Testis (tissue), 5 donors: ENCODE measurements at places on chromosomes 4 and X.
A peak's percentile ranks its signal among the peaks of the same experiment; 100 is the strongest.

DNA sequence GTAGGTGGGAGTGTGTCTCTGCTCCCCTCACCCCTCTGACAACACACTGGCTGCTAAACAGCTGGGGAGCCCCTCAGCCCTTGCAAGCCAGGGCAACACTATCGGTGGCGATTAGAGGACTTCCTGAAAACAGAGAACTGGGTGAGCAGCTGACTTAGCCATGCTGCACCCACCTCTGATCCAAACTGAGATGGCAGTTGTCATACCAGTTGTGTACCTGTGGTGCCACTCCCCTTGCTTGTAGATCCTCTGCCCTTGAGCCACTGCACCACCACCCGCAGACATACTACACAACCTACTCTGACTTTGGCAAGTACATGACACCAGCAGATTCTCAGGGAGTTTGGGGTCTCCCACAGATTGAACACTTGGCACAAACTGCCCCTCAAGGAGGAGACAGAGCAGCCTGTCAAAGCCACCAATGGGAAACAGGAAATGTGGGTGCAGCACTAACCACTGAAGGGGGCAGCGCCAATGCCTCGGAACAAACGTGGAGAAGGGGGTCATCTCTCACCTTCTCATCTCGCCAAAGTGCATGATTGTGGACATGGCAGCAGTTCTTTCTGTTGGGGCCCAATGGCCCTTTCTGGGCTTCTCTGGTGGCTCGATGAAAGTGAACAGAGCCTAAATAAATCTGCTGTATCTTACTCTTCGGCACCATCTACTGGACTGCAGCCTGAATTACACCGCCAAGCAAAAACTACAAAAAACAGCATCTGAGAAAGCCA lies 119.8 kb downstream of the NEK1 start:
- peak; percentile 29 for DNase-seq

DNA sequence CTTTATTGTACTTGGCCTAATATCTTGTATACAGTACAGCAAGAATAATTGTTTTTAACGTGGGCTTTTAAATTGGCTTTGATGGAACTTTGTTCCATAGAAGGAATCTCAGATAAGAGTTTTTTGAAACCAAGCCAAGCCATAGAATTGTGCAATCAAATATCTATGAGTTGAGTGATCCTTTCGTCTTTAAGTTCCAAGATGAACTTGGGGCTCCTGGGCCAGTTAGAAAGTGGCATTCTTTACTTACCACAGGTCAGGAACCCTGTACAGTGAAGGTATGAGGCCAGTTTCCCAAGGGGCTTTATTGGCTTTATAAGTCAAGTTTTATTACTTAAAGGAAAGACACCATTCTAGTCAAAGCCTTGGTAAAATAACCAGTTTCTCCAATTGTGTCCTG lies 2104.2 kb downstream of the PCDH7 start:
- no peak for DNase-seq

DNA sequence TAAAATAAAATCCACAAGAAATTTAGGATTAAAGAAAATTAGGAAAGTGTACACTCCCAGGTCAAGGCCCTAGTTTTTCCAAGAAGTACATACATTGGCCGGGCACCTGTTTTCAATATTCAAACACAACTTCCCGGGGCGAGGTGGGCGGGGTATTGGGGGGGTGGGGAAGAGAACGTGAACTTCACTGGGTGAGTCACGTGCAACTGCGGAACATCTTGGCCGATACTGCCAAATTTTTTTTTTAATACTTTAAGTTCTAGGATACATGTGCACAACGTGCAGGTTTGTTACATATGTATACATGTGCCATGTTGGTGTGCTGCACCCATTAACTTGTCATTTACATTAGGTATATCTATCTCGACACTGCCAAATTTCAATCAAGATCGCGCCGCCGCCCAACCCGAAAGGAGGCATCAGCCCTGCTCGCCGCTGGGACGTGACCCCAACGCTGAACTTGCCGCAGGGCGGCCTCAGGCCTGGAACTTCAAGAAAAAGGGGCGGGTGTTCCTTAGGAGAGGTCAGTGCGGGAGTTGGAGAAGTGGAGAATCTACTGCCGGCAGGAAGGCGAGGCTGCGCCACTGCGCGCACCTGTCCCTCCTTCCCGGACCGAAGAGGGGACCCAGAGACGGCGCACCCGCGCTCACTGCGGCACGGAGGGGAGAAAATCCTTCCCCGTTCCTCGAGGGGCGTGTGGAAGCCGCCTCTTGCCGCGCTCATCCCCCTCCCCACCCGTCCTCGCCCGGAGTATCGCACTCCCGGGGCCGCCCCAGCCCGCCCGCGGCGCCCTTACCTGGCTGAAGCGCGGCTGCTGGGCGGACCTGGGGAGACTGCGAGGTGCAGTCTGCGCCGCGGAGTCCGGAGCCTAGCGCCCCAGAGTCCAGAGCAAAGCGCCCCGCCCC lies at the start of gene TEC:
Gene TEC (minus strand): TSS at position 883 of the 905 bp plus-strand sequence. CDS start 41,224 bp downstream, outside the sequence.
- DNase-seq: peak; percentile 54

- no peak for DNase-seq
Observed at GRCh38 chr4:7186516-7187167, 5.7 kb upstream of the SORCS2 start.

GRCh38 chr4:161892951-161893350 lies 270.8 kb downstream of the FSTL5 start:
- DNase-seq: no peak

- peak; percentile 19 for DNase-seq
Observed at GRCh38 chr4:20253735-20254409, 2.2 kb downstream of the SLIT2 start.

GRCh38 chr4:32042486-32043247 lies 1322.5 kb downstream of the PCDH7 start:
- no peak for DNase-seq

- no peak for DNase-seq
Observed at GRCh38 chr4:40536032-40536431, 93.6 kb downstream of the RBM47 start.

DNA sequence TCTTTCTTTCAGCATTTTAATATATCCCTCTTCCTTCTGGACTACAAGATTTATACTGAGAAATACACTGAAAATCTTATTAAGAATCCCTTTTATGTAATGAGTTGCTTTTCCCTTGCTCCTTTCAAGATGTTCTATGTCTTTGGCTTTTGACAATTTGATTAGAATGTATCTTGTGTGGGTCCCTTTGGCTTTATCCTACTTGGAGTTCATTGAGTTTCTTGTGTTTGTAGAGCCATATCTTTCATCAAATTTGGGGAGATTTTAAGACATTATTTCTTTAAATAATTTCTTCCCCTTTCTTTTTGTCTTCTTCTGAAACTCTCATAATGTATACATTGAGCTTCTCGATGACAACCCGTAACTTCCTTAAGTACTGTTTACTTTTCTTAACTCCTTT lies 739.9 kb upstream of the AMOT start:
- no peak for DNase-seq

GRCh38 chrX:72180539-72180938 lies 1.0 kb upstream of the PIN4 start:
- DNase-seq: no peak

DNA sequence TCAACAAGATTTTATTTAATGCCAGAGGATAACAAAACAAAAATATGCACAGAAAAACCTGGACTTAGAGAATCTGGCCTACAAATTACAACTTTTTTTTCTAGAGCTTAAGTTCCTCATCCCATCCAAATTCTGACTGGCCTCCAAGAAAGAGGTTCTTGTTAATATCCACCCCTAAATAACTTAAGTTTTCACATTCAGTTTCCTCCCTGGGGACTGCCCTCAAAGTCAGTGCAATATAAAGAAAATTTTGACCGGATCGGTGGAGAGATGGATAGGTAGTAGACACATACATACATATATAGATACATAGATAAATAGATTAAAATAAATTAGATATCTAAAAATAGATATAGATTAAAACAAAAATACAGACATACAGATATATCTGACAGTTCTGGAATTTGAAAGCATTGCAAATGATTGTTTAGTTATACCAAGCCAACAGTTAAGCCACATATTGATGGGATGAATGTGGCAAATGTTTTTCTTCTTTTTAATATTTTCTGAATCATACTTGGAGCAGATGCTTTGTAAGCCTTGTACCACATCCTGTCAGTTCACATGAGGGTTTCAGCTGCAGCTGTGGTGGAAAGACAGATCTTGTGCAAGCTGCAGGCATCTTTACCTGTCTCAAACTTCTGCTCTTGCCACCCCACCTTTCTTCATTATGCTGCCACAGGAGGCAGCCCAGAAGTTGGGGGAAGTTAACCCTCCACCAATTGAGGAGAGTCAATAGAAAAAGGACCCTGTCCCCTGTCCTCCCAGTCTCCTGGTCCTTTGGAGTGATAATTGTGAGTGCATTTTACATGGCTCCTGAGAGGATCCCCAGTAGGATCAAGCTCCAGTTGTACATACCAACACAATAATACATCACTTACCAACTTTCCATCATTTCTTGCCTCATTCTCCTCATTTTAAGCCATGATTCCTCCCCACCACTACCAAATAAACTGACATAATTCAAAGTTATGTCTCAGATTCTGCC lies 58.5 kb upstream of the PRDM8 start:
- no peak for DNase-seq

DNA sequence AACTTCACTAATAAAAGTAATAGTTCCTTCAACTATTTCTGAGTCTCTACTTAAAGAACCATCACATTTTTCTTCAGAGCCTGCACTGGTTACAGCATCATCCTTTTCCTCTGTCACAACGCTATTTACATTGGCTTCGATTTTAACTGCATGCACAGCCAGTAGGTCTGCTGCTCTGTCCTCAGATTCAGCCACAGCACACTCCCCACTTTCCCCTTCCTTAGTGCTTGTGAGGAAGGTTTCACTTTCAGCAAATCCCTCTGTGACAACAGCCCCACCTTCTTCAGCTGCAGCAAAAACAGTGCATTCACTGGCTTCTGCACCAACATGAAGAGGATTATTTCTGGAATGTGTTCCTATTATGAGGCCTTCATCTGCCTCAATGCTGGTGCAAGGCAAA lies 25.7 kb downstream of the BOD1L1 start:
- no peak for DNase-seq

GRCh38 chrX:133921764-133922389 lies 63.5 kb downstream of the GPC3 start:
- peak; percentile 17 for DNase-seq

DNA sequence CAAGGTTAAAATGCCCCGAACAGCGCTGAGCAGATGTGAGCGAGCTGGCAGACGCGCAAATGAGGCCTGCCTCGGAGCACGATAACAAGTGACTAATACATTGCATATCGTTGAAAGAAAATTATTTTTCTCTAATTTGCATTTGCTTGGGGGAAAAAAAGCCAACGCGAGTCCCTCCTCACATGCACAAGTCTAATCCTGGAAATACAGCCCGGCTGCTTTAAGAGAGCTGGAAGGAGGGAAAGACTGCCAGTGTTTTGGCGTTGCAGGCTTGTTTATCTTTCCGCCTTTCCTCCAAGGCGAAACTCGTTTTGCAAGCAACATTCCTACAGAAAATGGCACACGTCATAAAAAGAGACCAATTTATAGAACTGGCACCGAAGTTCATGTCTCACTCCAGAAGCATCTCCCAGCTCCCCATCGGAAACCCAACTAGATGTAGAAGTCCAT lies 12.6 kb downstream of the BCOR start:
- no peak for DNase-seq

- no peak for DNase-seq
Observed at GRCh38 chr4:24604558-24605214, 20.3 kb upstream of the DHX15 start.

DNA sequence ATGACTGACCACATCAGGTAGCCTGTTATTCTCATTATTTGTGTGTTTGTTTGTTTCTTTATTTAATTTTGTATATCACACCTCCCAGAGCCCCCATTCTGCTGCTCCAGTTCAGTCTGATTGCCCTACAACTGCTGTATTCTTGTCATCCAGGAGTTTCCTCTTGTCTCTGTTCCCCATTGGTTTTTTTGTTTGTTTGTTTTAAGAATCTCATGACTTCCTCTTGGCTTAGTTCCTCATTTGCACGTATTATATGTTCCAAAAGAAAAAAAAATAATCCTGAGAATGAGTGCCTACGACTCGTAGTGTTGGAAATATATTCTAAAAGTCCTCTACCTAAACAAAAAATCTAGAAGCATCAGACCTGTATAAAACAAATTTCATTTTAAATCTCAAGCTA lies 142.3 kb upstream of the SLIT2 start:
- no peak for DNase-seq

- no peak for DNase-seq
Observed at GRCh38 chrX:101605728-101606127, 12.1 kb downstream of the ARMCX6 start.

DNA sequence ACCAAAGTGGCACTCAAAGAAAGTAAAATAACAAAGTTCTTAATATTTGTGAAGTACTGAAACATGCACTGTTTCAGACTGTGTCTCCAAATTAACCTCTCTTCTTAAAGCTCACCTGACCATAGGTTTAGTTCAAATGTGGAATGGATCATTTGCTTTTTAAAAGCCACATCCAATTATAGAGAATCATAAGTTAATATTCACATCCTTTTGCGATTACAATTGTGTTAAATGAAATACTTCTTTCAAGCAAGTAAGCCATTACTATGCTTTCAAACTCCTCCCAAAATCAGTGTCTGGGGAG lies 95.3 kb upstream of the PTPN13 start:
- no peak for DNase-seq

DNA sequence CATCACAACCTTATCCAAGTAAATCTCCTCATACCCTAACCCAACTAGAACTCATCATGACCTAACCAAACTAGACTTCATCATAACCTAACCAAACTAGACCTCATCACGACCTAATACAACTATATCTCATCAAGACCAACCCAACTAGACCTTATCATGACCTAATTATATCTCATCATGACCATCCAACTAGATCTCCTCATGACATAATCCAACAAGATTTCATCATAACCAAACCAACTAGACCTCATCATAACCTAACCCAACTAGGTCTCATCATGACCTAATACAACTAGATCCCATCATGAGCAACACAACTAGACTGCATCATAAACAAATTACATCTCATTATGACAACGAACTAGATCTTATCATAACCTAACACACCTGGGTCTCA lies 86.4 kb downstream of the DHRSX start:
- no peak for DNase-seq

DNA sequence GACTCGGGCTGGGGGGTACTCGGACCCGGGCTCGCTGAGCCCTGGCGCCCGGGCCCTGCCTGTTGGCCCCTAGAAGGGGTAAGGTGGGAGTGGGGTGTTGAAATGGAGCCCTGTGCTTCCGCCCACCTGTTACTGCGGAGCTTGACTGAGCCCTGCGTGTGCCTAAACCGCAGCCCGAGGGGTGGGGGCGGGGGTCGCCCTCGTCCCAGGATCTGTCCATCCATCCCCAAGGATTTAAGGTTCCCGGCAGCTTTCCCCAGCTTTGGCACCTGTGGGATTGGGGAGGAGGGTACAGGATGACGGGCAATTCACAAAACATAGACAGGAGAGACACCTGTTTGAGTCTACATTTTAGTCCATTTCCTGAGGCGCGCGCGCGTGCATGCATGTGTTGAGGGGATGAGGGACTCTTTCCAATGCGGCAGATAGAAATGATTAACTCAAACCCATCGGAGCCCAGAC lies 779 bp downstream of the GABRQ start:
- no peak for DNase-seq

- DNase-seq: no peak
Observed at GRCh38 chr4:18695733-18696527, 674.4 kb upstream of the LCORL start.

GRCh38 chr4:83731609-83732008 lies 195.7 kb downstream of the GPAT3 start:
- no peak for DNase-seq
